Activated CD4-positive, CD25-positive, alpha-beta regulatory T cell treated with anti-CD3 and anti-CD28 coated beads, Interleukin-2, amount 50 U/mL, for 24 hours (primary cell): ENCODE measurements at places on chromosomes 4 and X.

- no peak for ATAC-seq
These were observed 49.8 kb downstream of the RAB33B start for GRCh38 chr4:139503622-139504166.

- ATAC-seq, result no peak
These were observed 5.4 kb downstream of the HTRA3 start for GRCh38 chr4:8274765-8275547.

GRCh38 chrX:40748977-40749376 is 13.6 kb upstream of the MED14 start:
- no peak for ATAC-seq

- no peak for ATAC-seq
These were observed 23.8 kb downstream of the NUDT6 start for GRCh38 chr4:122898370-122899150.

DNA sequence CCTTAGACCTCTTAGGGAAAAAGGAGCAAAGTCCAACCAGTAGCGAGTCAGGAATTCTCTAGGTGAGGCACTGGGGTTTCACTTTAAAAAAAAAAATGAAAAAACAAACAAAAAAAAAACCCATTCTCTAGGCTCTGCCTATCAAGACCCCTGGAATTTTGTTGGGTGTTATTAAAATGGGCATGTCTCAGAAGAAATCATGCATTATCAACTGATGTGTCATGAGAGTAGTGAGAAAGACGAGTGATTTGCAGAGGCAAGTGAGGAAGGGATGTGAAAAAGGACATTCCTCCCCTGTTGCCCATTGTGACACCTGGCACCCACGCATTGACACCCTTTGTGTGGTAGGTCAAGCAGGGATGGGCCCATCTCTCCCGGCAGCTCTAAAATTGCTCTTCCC is 78.9 kb downstream of the AASDH start:
- no peak for ATAC-seq

GRCh38 chrX:43840265-43840664 is 42.0 kb downstream of the MAOB start:
- no peak for ATAC-seq

DNA sequence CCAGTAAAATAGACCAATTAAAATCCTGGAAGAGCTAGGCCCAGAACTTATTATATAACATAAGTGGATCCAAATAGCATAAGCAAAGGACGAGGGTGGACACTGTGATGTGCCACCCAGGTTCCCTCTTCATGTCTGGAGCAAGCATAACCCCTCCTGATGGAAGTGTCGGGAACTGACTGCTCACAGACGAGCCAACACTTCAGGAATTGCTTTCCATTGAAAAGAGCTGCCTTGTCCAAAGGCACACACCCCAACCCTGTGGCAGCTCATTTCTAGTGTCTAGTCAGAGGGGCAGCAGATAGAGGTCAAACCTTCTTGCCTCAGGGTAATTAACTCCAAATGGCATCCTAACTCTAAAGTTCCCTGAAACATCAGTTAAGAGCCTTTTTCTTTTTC is 15.3 kb downstream of the DDIT4L start:
- ATAC-seq, result no peak
